Inflammatory macrophage treated with lipopolysaccharide for 4 hours (primary cell): ENCODE measurements at places on chromosomes 2 and 18.

DNA sequence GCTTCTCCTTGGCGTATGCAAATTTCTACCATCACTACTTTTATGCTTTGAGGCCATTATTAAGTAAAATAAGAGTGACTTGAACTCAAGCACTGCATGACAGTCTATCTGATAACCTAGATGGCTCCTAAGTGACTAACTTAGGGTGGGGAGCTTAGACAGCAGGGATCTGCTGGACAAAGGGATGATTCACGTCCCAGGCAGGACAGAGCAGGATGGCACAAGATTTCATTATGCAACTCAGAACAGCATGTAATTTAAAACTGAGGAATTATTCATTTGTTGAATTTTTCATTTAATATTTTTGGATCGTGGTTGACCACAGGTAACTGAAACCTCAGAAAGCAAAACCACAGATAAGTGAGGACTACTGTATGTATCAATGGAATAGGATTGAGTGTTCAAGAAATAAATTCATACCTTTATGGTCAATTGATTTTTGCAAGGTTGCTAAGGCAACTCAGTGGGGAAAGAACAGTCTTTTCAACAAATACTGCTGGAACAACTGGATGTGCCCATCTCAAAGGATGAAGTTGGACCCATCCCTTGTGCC lies 115.3 kb downstream of the MBD2 start:
- DNase-seq = no peak

GRCh38 chr18:21489119-21489750 lies 111.3 kb downstream of the ESCO1 start:
- DNase-seq = peak; percentile 29

DNA sequence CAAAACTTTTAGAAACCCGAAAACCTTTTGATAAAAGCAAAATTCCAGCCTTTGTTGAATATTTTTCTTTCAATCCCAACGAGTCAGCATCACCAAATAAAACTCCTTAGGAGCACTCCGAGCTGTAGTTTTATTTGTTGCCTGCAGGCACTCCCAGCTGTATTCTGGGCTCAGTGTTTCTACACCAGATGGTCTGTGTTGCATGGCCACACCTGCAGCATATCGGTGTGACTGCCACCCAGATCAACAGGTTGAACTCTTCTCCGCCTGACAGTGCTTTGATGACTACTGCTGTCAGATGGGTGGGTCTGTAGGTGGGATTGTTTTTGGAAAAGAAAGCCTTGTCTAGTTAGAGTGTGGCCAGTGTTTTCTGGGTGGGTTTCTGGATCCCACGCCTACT lies 32.7 kb downstream of the APCDD1 start:
- DNase-seq = no peak

DNA sequence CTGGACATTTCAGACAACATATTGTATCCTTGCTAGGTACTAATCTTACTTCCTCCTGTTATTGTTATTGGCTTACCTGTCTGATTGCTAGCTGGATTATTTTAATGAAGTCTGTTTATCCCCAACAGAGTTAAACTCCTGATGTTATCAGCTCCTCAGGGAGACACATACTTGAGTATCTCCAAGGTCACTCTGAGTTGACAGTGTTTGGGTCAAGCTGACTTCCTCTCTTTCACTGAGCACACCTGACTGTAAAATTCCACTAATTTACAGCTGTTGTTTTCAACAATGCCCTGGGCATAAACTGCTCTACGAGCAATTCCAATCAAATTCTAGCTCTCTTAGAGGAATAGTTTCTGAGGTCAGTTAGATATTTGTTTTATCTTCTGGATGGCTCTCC lies 9.6 kb downstream of the HAUS1 start:
- no peak for DNase-seq

DNA sequence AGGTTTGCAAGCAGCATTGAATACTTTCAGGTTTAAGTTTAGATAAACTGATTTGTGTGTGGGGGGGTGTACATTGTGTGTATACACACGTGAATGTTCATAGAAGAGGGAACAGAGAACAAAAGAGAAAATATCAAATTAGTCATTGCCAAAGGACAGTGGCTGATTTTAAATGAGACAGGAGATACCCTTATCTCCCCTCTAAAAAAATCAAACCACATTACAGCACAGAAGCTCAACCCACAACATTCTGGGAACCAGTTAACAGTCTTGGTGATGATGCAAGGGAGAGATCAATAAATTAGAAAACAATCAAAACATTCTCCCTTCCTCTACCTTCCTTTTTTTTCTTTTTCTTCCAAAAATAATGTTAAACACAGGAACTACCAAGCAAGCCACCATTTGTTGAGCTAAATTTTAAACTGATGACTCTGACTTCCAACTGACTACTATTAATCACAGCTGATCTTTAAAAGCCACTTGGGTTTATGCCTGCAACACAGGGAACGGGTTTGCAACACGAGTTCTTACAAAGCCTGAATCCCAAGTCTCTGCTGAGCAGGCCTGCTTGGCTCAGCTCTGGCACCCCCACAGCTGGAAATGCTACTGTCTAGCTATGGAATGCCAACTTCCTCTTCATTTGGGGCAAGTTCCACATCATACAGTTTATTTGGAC lies 119.2 kb upstream of the ACVR1C start:
- DNase-seq = no peak

GRCh38 chr18:42915299-42915698 lies 200.2 kb downstream of the RIT2 start:
- no peak for DNase-seq

- no peak for DNase-seq
These were observed 5.6 kb upstream of the DNMT3A start for GRCh38 chr2:25347205-25347815.

DNA sequence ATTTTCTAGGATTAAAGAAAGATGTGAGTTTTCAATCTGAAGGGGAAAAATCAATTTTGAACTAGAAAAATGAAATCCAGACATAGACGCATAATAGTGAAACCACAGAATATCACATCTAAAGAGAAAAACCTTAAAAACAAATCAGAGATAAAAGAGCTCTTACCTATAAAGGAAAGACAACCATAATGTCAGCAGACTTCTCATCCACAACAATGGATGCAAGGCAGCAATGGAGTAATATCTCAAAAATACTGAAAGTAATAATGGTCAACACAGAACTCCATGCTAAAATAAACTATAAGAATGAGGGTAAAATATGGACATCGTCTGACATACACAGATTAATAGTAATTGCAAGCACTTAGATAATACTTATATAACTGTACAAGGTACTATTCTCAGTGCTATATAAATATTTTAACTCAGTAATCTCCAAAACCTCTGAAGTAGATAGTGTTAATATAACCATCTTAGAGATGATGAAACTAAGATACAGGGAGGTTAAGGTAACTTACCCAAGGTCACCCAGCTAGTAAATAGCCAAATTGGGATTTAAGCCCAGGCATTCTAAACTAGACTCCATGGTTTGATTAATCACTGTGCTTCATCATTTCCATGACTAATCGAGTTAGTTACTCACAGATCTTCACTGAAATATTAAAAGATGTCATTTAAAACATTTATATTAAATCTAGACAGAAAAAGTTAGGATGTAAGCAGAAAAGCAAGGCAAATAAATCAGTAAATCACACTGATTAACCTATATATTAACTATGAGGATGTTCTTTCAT lies 89.4 kb upstream of the SPTBN1 start:
- DNase-seq = no peak

GRCh38 chr2:181052523-181052891 lies 72.1 kb downstream of the UBE2E3 start:
- no peak for DNase-seq

DNA sequence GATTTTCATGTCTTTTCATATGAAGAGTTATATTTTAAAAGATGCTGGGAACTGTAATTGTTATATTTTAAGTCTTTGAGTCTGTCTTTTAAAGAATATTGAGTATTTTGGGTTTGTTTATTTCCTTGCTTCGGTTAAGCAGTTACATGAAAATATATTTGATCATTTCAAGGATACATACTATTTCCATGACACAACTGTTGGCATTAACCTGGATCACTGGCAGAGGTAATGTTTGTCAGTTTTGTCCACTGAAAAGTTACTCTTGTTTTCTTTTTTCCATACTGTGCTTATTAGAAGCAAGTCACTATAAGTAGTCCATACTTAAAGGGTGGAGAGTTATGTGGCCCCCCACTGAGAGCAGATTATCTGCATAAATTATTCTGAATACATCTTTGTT lies 1142.0 kb upstream of the TMEFF2 start:
- no peak for DNase-seq

- no peak for DNase-seq
These were observed 56.4 kb upstream of the SPP2 start for GRCh38 chr2:233994151-233994550.

GRCh38 chr2:184031402-184032147 lies 566.8 kb upstream of the ZNF804A start:
- DNase-seq = no peak

GRCh38 chr18:69887256-69887655 lies 60.4 kb downstream of the CD226 start:
- DNase-seq = no peak

DNA sequence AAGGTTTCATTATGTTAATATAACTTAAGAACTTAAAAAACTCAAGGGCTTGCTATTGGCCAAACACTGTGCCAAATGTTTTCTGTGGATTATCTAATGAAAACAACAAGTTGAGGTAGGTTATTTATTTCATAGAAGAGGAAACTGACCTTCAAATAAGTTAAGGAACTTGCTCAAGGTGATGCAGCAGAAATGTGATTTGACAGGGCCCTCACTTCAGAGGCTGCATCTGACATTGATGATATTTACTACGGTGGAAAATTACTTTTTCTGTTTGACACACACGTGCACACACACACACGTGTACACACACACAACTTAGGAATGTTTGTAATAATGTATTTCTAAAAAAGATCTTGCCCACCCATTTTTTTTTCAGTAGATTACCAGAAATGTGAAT lies 137.2 kb upstream of the CXCR4 start:
- no peak for DNase-seq

DNA sequence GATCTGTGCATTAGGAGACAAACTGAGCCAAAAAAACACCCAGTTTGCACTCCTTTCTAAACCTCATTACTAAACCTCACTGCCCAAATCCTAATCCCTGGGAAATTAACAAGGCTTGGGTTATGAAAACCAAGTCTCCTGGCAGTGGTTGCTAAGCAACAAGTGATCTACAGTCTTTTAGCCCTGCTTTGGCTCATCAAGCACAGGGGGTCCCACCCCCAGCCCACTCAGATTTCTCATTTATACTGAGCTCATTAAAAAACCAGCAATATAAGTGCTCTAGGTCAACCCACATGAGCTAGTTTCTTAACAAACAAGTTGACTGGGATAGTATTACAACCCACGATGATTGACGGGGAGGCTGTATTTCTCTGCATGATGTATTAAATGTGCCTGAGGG lies 18.4 kb downstream of the DNER start:
- DNase-seq = no peak

GRCh38 chr2:96342085-96342484 lies 6.5 kb downstream of the NCAPH start:
- DNase-seq = no peak

- no peak for DNase-seq
These were observed 124.6 kb upstream of the CD302 start for GRCh38 chr2:159922563-159922962.

DNA sequence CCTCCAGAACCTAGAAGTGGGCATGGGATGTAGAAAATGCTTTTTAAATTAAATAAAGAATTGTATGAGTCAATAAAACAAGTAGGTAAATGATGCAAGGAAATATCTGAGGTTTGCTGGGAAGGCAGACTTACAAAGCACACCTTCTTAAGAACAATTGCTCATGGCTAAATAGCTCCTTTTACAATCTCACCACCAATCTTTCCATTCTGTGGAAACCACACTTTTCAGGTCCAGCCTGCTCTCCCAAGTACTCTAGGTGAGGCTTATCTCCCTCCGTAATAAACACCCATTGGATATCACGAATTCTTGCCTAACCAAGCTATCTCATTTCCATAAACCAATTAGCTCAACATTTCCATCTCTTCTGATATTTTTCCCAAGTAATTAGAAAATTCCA lies 91.5 kb upstream of the SLC8A1 start:
- DNase-seq = no peak

- DNase-seq = no peak
These were observed 84.9 kb downstream of the MYO3B start for GRCh38 chr2:170262806-170263205.

GRCh38 chr2:120255986-120256650 lies 3.5 kb downstream of the RALB start:
- DNase-seq = no peak

DNA sequence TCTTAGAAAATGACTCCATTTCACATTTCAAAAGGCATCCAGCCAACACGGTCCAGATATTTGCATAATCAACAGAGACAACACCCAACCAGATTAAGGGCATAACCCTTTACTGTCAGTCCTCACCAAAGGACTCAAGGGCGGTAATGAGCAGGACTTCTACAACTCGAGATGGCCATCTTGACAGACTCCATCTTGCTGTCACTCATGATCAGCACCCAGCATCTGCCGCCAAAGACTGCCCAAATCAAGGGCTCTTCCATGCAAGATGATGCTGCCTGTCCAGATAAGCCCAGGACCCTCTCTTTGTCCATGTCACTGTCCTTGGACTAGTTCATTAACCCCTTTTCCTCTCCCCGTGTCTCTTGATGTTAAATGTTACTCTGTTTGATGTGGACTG lies 77.9 kb downstream of the UXS1 start:
- no peak for DNase-seq

DNA sequence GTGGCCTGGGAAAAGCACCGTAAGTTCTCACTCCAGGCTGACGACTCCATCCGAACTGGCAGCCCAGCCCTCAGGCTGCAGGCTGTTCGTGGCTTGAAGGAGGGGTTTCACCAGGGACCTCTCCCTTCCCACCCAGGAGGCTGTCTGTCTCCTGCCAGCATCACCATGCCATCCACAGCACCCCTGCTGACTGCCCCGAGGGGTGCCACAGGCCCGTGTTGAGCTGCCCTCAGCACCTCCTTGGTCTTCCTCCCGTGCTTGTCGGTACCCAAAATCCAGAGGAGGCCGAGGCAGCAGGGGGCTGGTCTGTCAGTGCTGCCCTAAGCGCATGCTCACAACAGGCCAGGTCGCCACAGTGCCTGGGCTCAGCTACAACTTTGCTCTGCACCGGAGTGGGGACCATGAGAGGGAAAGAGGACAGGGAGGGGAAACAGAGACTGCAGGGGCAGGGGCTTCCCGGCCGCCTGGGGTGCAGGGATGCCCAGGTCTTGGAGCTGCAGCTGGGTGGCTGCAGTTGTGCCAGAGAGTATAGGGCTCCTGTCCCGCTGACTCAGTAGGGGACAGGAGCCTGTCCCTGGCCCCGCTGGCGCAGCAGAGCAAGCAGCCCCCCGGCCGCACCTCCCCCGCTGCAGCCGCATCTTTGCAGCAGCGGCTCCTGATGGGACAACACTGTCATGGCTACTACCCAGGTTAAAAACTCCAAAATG lies 963.7 kb upstream of the CRIM1 start:
- no peak for DNase-seq

GRCh38 chr18:46892842-46893241 lies 24.5 kb downstream of the PIAS2 start:
- DNase-seq = no peak

- no peak for DNase-seq
These were observed 335.8 kb downstream of the TNS1 start for GRCh38 chr2:217667035-217667434.

- peak; percentile 90 for DNase-seq
These were observed 32.9 kb upstream of the NDUFV2 start for GRCh38 chr18:9069601-9070000.
